ENCODE measurements at places on chromosomes 4 and X.

- DNase-seq: no peak
These were observed 1568.6 kb upstream of the PCDH7 start for GRCh38 chr4:29151584-29151983.

GRCh38 chr4:122785099-122785498 is 41.5 kb upstream of the FGF2 start:
- DNase-seq: no peak

DNA sequence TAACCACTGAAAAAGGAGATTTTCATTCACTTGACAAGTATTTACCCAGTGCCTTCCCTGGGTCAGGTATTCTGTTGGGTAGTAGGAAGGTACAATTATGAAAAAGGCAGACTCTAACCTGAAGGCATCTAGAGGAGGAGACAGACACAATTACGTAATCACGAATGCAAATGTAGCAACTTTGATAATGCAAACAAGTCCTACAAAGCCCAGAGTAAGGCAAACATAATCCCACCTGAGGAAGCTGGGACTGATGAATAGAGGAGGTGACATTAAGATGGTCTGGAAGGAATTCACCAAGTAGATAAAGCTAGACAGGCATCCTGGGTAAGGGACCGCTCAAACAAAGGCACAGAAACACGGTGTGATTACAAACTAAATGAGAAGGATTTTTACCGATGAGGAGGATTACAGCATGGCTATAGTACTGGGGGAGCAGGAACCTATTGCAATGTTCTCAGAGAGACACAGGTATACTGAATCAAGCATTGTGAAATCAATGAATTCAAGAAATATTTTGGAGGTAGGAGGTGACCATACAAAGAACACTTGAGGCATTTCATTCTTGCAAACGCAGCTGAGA is 37.1 kb downstream of the TMEM150C start:
- DNase-seq: no peak

DNA sequence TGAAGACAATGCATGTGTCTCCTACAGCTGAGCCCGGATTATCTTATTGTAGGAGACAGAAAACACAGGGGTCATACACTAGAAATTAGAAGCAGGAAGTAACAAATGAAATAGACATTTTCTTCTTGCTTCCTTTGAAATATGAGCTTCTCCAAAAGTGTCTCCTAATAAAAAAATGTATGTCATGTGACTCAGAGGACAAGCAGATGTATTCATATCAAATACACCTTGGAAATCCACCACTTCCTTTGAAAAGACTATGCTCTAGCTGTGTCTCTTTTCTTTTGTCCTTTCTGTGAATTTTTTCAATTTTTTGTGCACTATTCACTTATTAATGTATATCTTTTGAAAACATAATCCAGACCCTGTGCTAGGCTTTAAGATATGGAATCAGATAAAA is 1906.2 kb downstream of the C4orf33 start:
- no peak for DNase-seq

DNA sequence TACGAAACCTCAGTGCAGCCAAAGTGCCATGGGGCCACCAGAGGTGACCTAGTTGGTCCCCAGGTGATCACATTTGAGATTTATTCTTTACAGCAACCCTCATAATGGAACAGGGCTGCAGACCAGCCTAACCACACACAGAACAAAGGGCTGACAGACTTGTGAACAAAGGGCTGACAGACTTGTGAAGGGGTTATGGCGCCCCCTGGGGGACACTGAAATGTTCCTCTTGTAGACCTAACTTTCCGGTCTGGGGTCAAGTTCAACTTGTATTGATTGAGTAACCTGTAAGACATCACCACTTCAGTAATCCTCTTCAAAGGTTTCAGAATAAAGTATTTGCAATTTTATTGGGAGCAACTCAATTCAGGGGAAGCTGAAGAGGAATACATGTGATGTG is 175.9 kb upstream of the RPS6KA3 start:
- peak; percentile 74 for DNase-seq

DNA sequence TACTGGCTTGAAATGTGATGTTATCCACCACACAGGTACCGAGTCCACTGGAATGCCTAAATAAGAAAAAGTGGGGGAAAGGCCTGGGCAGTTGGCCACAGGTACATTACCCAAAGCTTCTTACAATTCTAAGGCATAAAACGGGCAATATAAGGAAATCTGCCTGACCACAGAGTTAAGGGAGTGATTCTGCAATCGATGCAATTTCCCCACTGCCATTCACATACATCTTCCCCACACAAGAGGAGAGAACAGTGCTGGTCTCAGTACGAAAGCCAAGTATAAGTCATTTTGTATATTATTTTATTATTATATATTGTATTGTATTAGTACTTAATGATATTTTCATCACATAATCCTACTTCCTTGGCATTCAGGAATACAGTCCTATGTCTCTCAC is 30.6 kb downstream of the RFC1 start:
- DNase-seq: no peak

GRCh38 chr4:60709061-60709460 is 491.1 kb upstream of the ADGRL3 start:
- DNase-seq: no peak

DNA sequence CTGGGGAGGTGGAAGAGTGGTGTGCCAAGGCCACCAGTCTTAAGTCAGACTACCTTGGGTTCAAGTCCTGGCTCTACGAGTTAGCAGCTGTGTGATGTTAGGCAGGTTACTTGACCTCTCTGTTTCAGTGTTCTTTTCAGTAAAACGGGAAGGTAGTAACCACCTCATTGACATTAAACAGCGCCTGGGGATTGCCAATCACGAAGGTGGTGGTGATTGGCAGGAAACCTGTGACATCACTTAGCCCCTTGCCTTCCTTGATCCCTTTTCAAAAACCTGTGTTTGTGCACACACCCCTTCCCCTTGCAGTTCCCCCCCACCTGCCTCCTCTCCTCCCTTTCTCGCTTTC is 7.6 kb downstream of the KLF3 start:
- no peak for DNase-seq
